Prostate gland (tissue), 2 donors: ENCODE measurements at places on chromosomes 1 and 21. TPM values are rescaled to one million over a fixed set of nuclear protein-coding genes. Genes with fewer than 3 reads are reported as not detected.

DNA sequence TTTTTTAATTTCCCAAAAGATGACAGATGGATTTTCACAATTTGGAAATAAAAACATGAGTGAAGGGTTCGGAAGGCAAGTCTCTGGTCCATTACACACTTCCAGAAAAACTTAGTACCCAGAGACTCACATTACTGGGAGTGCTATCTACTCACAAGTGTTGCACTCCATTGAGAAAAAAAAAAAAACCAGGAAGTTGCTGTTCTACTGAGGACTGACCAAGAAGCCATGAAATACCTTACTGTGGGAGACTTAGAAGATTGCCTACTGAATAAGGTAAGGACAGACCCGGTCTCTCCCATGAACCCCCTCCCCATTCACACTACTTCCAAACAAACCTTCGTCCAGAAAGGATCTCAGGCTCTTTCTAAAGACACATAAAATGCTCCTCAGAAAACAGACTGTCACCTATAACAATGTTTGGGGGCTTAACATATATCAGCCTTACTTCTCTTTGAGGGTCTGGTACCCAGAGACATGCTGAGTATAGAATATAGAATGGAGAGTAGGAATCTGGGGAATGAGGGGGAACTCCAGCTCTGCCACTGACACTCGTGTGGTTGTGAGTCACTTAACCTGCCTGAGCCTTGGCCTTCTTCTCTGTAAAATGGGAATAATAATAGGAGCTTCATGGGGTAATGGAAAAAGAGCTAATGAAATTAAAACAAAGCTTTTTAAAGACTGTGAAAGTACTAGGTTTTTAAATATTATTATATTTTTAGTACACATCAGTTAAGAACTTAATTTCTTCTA lies 1.4 kb downstream of the MAB21L3 start:
- DNase-seq = no peak
- peaks cover 14% of the 10 kb centered on the region for H3K4me1 ChIP-seq
- peak overlapping the region; percentile 78 for H3K27ac ChIP-seq
- no peak overlapping the region for H3K4me3 ChIP-seq

DNA sequence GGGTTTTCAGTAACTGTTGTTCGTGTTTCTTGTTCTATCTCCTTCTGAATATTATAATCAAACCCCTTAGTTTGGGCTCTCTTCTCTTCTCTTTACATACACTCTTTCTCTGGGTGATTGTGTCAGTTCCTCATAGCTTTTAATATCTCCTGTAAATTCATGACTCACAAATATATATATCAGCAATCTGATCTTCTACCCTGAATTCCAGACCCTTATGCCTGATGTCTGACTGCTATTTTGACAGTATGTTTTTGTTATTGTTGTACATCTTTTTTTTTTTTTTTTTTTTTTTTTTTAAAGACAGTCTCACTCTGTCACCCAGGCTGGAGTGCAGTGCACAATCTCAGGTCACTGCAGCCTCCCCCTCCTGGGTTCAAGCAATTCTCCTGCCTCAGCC lies 70.8 kb upstream of the MPC2 start:
- H3K4me1 ChIP-seq = no peaks in the 10 kb centered on the region
- no peaks in the 10 kb centered on the region for H3K36me3 ChIP-seq
- H3K27me3 ChIP-seq = no peaks in the 10 kb centered on the region
- no peak for DNase-seq

GRCh38 chr1:215146240-215146975 lies 63.9 kb downstream of the KCNK2 start:
- H3K4me1 ChIP-seq = no peaks in the 10 kb centered on the region
- no peaks in the 10 kb centered on the region for H3K27me3 ChIP-seq
- no peak overlapping the region for H3K4me3 ChIP-seq
- H3K36me3 ChIP-seq = no peaks in the 10 kb centered on the region
- H3K27ac ChIP-seq = no peak overlapping the region

- H3K4me1 ChIP-seq = peaks cover 15% of the 10 kb centered on the region
- no peaks in the 10 kb centered on the region for H3K27me3 ChIP-seq
- peak; percentile 90 for DNase-seq
- H3K27ac ChIP-seq = peak overlapping the region; percentile 99
Measured at GRCh38 chr1:27365372-27366112, 1.2 kb downstream of the MAP3K6 start.

GRCh38 chr1:53574621-53575020 lies 115.4 kb downstream of the DMRTB1 start:
- no peaks in the 10 kb centered on the region for H3K36me3 ChIP-seq
- no peaks in the 10 kb centered on the region for H3K4me1 ChIP-seq
- H3K4me3 ChIP-seq = no peak overlapping the region
- no peak for DNase-seq

DNA sequence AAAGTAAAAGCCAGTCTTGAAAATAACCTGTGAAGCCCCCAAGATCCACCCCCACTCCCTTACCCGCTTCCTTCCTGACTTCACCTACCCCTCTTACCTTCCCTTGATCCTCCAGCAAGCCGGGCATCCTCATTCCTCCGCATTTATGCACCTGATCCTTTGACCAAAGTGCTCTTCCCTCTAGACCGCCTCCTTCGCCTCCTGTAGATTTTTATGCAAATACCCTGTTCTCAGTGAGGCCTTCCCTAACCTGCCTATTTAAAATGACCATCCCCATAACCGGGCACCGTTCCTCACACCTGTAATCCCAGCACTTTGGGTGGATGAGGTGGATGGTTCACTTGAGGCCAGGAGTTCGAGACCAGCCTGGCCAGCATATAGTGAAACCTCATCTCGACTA lies 1.1 kb upstream of the NENF start:
- no peak overlapping the region for H3K27ac ChIP-seq
- DNase-seq = no peak
- no peaks in the 10 kb centered on the region for H3K36me3 ChIP-seq
- no peaks in the 10 kb centered on the region for H3K27me3 ChIP-seq
- H3K4me3 ChIP-seq = no peak overlapping the region
- peaks cover 10% of the 10 kb centered on the region for H3K4me1 ChIP-seq

DNA sequence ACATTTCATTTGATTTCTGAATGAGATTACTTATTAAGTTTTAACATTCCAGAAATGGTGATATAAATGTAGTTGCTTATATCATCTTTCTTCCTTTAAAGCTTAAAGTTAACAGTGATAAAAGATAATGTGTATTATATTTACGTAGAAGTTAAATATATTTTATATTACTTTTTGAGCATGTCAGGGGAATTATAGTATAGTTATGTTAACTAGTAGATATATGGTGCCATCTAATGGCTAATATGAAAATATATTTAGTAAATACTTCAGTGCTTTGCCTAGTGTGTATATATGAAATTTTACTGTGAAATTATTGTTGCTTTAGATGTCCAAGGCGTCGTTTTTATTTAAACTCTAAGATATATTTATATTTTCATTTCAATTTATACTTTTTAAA lies 51.5 kb downstream of the SYT14 start:
- DNase-seq = no peak
- H3K4me3 ChIP-seq = no peak overlapping the region
- H3K4me1 ChIP-seq = no peaks in the 10 kb centered on the region
- no peak overlapping the region for H3K27ac ChIP-seq

HAO2 gene
- not detected for total RNA-seq

DIO1 gene
- total RNA-seq = 0.23 TPM

VAV3 gene
- 14.5 TPM for total RNA-seq

DNASE2B gene
- 0.85 TPM for total RNA-seq
